Cardiac fibroblast (primary cell): ENCODE measurements at places on chromosomes 5 and 9.

- peak; percentile 69 for DNase-seq
Measured at GRCh38 chr5:141349917-141350619, at the start of gene PCDHGB1. TSS of gene PCDHGB1 (plus strand) at chr5:141350099. CDS start at chr5:141350261, 162 bp downstream.

DNA sequence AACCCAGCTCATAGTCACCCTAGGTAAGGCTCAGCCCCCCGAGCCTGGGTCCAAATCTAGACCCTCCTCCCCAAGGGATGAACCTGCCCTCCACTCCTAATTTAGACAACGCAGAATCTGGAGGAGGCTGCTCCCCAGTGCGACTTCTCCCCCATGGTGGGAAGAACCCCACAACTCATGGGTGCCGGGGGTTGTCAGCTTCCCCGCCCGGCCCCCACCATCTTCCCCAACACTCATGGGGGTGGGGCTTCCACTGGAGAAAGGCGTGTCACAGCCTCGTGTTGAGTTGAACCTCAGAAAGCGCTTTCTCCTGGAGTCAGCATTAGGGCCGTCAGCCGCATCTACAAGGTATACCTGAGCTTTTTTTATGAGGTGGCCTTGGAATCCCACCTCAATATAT, 66.9 kb downstream of the IRX2 start:
- no peak for DNase-seq

DNA sequence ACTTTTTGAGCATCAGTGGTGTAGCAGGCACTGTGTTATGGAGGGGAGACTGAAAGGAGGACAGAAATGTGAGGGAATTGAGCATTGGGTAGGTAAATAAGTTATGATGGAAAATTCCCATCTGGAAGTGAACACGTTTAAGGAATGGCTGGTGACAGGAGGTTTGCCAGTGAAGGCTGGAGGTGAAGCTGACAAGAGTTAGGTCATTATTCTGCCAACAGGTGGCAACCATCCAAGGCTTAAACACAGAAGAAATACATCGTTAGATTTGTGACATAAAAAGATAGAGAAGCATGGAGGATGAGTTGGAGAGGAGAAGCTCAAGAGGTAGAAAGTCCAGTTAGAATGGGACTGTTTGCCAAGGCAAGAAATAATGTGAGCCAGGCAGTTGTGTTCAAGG, 455.3 kb upstream of the SGCD start:
- DNase-seq, result no peak

- DNase-seq, result no peak
Measured at GRCh38 chr5:83750749-83751148, 30.1 kb upstream of the HAPLN1 start.

GRCh38 chr5:32446630-32447029, 2.1 kb upstream of the ZFR start:
- no peak for DNase-seq

- no peak for DNase-seq
Measured at GRCh38 chr5:995318-995717, 13.3 kb upstream of the NKD2 start.

- DNase-seq, result no peak
Measured at GRCh38 chr5:152403046-152403445, 2.0 kb downstream of the NMUR2 start.

- no peak for DNase-seq
Measured at GRCh38 chr9:135178498-135178897, 91.0 kb downstream of the OLFM1 start.

DNA sequence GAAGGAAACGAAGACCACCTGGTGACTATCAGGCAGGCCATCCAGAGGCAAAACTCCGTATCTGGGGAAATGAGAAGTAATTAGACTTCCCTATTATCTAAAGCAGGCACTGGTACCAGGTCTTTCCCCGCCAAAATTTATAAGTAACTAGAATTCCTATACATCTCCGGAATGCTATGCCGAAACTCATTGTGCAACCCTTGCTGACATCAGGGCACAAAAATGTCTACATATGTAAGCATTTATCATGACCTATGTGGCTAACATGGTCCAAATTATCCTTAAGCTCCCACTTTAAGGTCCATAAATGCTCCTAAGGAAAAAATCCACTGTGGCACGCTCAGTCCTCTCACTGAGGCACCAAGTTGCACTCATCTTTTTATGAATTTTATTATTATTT, 17.8 kb downstream of the ACTL7B start:
- DNase-seq, result peak; percentile 10

GRCh38 chr9:121499177-121499426, 542 bp downstream of the GGTA1 start:
- DNase-seq, result no peak

DNA sequence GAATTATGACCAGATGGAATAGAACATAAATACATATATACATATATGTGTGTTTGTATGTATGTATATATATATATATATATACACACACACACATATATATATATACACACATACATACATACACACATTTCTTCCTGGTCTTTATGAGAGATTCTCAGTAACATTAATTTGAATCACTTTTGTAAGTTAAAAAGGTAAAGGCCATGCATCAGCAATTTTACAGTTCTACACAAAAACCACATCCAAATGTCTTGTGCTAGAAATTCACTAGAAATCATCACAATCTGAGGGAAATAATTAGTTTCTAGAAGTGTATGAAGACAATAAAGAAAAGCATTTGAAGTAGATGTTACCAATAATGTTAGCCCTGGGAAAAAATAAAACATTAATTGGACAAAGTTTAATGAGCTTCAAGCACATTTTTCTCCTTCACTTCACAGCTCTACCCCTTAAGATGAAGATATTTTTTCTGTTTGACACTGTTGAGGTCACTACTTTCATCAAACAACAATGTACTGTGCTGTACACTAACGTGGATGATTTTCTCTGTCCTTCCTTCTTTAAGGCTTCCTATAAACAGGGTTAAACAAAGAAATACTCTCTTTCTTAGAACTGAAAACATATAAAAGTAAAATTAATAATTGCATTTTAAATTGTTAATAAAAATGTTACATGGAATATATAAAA, 189.2 kb upstream of the NR4A3 start:
- no peak for DNase-seq

DNA sequence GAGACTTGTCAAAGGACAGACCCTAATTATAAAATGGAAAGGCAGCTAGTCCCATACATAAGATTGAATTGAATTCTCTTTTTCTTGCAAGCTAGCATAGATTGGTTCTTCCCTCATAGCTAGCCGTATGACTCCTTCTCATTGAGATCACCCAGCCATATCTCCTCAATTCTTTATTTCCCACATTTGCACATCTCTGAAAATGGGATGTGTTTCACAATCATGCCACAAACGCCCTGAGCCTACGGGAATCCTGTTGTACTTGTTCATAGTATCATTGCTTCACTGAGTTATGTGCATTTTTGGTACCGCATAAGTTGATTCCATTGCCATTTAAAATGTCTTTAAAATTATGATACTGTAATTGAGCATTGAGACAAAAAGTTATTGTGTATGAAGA, 90.5 kb downstream of the PCSK1 start:
- no peak for DNase-seq

DNA sequence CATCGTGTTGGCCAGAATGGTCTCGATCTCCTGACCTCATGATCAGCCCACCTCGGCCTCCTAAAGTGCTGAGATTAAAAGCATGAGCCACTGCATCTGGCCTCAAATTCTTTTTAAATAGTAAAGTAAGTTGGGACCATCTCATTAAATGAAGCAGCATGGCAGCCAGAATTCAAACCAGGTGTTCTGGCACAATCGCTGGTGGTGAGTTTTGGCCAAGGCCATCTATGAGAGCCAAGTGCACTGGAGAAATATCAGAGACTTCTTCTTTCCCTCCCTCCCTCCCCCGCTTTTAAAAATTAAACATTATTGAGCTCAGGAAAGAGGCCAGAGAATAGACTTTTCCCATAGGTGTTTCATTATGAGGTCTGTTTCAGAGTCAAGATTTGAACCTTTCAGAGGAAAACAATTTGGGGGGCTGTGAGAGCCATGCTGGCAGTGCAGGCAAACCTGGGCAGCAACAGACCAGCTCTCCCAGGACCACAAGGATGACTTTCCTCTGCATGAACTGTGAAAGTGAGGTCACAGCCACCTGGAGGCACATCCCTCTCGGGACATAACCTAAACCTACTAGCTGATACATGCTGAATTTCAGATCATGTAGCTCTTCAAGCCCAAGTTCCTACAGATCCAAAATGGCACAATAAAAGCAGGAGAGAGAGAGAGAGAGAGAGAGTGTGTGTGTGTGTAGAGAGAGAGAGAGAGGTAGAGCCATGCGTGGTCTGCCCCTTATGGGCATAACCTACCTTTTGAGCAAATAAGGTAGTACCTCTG, 94.6 kb upstream of the DMRT1 start:
- DNase-seq, result no peak

DNA sequence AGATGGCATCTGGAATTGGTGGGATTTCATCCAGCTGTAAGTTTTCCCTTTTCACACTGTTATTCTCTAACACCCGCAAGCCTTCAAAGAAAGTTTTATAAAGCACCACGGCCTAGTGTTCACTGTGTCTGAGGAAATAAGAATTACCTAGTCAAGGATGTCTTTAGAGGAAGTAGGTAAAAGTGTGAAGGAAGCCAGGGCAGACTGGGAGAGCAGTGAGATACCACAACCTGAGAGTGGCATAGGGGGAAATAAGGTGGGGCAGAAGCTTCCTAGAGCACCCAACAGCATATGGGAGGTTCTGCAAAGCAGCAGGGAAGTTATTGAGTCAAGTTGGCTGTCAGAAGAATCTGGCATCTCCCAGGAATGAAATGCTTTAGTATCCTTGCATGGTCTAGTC, 241.2 kb downstream of the CETN3 start:
- no peak for DNase-seq

GRCh38 chr5:146068977-146069779, 36.2 kb downstream of the PLAC8L1 start:
- DNase-seq, result no peak

- DNase-seq, result peak; percentile 60
Measured at GRCh38 chr9:3502560-3503398, 23.0 kb downstream of the RFX3 start.

GRCh38 chr5:149767281-149767550, 37.1 kb downstream of the PPARGC1B start:
- no peak for DNase-seq

- DNase-seq, result peak; percentile 75
Measured at GRCh38 chr5:132410451-132411303, 41.2 kb downstream of the SLC22A5 start.

DNA sequence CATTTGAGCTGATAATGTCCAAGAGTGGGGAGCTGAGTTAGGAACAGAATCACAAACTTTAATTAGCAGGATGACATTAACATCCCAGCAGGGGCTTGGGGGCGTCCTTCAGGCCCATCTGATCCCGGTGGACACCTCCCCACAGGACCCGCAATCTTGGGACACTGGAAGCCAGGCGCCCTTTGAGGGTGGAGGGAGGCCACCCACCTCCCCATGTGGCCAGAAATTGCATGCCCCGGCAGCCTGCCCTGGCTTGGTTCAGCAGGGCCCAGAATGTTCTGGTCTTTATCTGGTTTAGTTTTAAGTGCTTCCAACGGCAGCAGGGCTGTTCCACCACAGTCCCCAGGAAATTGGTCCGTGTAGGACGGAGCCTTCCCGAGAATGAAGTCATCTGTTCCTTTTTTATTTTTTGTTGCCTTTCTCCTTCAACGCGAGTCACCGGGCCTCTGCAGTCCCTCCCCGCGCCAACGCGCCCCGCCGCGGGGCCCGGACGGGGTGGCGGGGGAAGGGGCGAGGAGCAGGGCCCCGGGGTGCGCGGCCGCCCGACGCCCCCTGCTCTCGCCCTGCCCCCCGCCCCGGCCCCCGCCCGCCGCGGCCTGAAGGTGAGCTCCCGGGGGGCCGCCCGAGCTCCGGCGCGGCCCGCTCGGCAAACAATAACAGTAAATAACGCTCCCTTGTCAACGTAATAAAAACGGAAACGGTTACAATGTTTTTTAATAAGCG, 207.9 kb downstream of the C9orf50 start:
- DNase-seq, result peak; percentile 91

GRCh38 chr5:1737790-1738405, 61.7 kb downstream of the MRPL36 start:
- peak; percentile 34 for DNase-seq

DNA sequence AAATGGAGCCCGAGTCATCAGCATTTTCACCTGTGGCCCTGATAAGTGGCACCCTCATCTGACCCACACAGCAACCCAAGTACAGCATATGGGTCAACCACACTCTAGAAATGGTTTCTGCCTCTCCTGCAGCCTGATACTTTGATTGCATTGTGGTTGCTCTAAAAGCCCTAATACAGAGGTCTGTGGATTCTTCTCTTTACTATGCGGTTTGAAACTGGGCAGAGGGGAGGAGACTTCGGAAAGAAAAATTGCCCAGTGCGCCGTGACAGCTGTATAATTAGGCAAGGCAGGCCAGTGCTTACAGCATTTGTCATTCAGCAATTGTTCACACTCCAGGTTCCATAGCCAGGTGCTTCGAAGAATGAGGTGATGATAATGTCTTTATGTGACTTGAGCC, 361.0 kb downstream of the NFIB start:
- DNase-seq, result no peak

- peak; percentile 2 for DNase-seq
Measured at GRCh38 chr9:88005240-88005639, 30.9 kb upstream of the CDK20 start.
